ENCODE measurements at places on chromosomes 3 and 15.

DNA sequence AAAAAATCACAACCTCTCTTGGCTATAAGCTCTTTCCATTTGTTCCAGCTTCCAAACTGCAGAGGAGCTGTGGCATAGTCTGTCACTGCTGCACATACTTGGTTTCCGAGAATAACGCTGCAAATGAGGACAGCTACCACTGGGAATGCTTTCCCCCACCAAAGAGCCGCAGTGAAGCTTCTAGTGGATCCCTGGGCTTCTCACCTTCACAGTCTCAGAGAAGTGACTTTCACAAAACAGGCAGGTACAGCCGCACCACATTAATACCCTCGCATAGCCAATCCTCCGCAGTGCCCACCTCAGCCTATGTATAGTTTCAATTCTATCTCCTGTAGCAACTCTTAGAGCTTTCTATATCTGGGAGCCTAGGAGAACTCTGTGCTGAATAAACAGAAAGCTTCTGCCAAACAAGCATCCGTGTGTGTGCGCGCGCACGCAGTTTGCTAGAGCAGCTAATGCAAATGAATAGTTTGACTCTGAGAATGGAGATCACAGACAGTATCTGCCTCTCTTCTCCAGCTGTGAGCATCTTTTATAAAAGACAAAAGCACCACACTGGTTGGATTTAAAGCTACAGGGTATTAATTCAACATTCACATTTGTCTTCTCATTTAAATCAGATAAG lies 81.9 kb upstream of the PLXND1 start:
- H3K4me1 ChIP-seq = peaks cover 17% of the 10 kb centered on the region
- peak; percentile 56 for DNase-seq
- H3K27ac ChIP-seq = peak overlapping the region; percentile 89
- H3K4me3 ChIP-seq = peak overlapping the region; percentile 30
- no peaks in the 10 kb centered on the region for H3K27me3 ChIP-seq

GRCh38 chr3:183517607-183518006 lies 37.9 kb downstream of the KLHL6 start:
- no peaks in the 10 kb centered on the region for H3K4me1 ChIP-seq
- H3K27me3 ChIP-seq = no peaks in the 10 kb centered on the region
- no peaks in the 10 kb centered on the region for H3K36me3 ChIP-seq

GRCh38 chr15:48458876-48459275 lies 127.6 kb downstream of the DUT start:
- no peak for DNase-seq
- no peaks in the 10 kb centered on the region for H3K27me3 ChIP-seq
- H3K27ac ChIP-seq = no peak overlapping the region
- no peaks in the 10 kb centered on the region for H3K4me1 ChIP-seq
- no peaks in the 10 kb centered on the region for H3K36me3 ChIP-seq
- no peak overlapping the region for H3K4me3 ChIP-seq

DNA sequence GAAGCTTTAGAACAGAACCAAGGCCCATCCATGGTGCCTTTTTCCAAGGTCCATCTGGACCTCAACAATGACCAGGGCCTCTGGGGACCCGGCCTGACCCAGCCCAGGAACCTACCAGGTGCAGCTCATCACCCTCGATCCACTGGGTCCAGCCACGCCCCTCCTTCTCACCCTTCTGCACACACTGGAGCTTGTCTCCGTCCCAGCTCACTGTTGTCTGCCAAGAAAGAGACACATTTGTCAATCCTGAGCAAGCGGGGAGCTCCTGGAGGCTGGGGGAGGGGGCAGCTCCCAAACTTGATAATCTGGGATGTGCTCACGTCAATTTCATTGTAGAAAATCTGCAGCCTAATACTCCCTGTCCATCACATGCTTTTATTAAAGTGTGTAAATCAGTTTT lies 21.2 kb downstream of the RBP1 start:
- H3K4me1 ChIP-seq = no peaks in the 10 kb centered on the region
- no peak for DNase-seq
- no peaks in the 10 kb centered on the region for H3K36me3 ChIP-seq
- H3K27ac ChIP-seq = no peak overlapping the region
- H3K27me3 ChIP-seq = no peaks in the 10 kb centered on the region
- H3K4me3 ChIP-seq = no peak overlapping the region

GRCh38 chr3:46508850-46509591 lies 11.2 kb downstream of the RTP3 start:
- H3K4me3 ChIP-seq = no peak overlapping the region
- H3K4me1 ChIP-seq = no peaks in the 10 kb centered on the region
- H3K27ac ChIP-seq = no peak overlapping the region
- H3K27me3 ChIP-seq = no peaks in the 10 kb centered on the region
- H3K36me3 ChIP-seq = peaks cover 3% of the 10 kb centered on the region

DNA sequence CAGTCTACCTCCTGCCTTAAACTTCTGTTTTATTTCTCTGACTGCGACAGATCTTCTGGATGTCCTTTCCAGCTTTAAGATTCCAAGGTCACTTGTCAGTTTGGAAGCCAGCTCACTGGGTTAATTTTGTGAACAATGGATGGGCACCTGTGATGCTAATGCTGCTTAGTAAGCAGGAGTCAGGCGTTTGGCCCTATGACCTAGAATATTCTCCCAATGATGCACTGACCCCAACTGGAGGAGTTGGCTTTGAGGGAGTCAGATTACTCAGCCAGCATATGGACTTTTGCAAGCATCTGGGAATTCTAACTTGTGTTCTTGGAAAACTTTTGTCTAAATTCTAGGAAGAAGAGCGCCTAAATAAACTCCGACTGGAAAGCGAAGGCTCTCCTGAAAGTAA lies 28.1 kb downstream of the HACD3 start:
- no peak for DNase-seq
- no peak overlapping the region for H3K27ac ChIP-seq
- no peaks in the 10 kb centered on the region for H3K27me3 ChIP-seq
- H3K4me3 ChIP-seq = no peak overlapping the region

DNA sequence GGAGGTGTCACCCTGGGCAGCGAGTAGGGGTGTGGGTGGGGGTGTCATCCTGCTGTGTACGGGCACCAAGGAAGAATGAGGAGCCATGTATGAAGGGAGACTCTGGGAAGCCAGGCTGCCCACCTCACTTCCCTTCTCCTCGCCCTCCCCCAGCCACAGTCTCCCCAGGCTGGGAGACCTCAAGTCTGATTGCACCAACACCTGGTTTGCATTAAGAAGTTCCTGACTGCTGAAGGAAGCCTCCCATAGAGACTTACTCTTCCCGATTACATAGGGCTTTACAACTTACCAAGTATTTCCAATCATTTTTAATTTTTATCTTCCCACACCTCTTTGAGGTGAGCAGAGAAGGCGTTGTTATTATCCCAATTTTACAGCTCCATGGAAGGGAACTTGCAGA lies 29.5 kb upstream of the SMAD3 start:
- peaks cover 14% of the 10 kb centered on the region for H3K4me1 ChIP-seq
- DNase-seq = no peak
- no peak overlapping the region for H3K4me3 ChIP-seq
- no peaks in the 10 kb centered on the region for H3K36me3 ChIP-seq
- no peaks in the 10 kb centered on the region for H3K27me3 ChIP-seq
- H3K27ac ChIP-seq = no peak overlapping the region

GRCh38 chr3:60536420-60536819 lies 714.8 kb downstream of the FHIT start:
- H3K4me3 ChIP-seq = no peak overlapping the region
- no peaks in the 10 kb centered on the region for H3K4me1 ChIP-seq
- DNase-seq = no peak
- no peaks in the 10 kb centered on the region for H3K36me3 ChIP-seq
- no peak overlapping the region for H3K27ac ChIP-seq
- H3K27me3 ChIP-seq = no peaks in the 10 kb centered on the region

- no peaks in the 10 kb centered on the region for H3K27me3 ChIP-seq
- H3K4me1 ChIP-seq = no peaks in the 10 kb centered on the region
Observed at GRCh38 chr15:100036015-100036414, 302.8 kb upstream of the LYSMD4 start.

- H3K4me1 ChIP-seq = no peaks in the 10 kb centered on the region
- H3K27ac ChIP-seq = no peak overlapping the region
- H3K27me3 ChIP-seq = no peaks in the 10 kb centered on the region
- no peaks in the 10 kb centered on the region for H3K36me3 ChIP-seq
- no peak for DNase-seq
- no peak overlapping the region for H3K4me3 ChIP-seq
Observed at GRCh38 chr3:8743911-8744310, 10.3 kb downstream of the CAV3 start.

GRCh38 chr15:82933576-82933975 lies 18.9 kb downstream of the HOMER2 start:
- H3K36me3 ChIP-seq = no peaks in the 10 kb centered on the region
- H3K4me3 ChIP-seq = no peak overlapping the region
- no peak overlapping the region for H3K27ac ChIP-seq
- DNase-seq = no peak
- H3K4me1 ChIP-seq = peaks cover 4% of the 10 kb centered on the region
- H3K27me3 ChIP-seq = no peaks in the 10 kb centered on the region

DNA sequence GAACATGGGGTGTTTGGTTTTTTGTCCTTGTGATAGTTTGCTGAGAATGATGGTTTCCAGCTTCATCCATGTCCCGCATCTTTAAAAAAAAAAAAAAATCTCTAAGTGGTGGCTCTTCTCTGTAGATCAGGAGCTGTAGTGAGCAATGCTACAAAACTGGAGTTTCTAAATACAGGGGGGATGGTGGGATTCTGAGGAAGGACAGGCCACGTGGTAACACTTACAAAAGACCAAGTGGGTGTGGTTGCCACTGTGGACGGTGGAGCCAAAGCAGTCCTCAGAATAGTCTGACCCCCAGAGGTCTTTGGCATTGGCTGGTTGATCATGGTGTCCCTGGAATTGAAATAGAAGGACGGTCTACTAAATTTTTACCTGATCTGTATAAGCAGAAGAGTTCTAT lies 7.7 kb downstream of the CCRL2 start:
- no peaks in the 10 kb centered on the region for H3K36me3 ChIP-seq
- no peak overlapping the region for H3K27ac ChIP-seq
- no peaks in the 10 kb centered on the region for H3K27me3 ChIP-seq
- H3K4me3 ChIP-seq = no peak overlapping the region
- no peaks in the 10 kb centered on the region for H3K4me1 ChIP-seq

- no peaks in the 10 kb centered on the region for H3K4me1 ChIP-seq
- no peaks in the 10 kb centered on the region for H3K36me3 ChIP-seq
- H3K4me3 ChIP-seq = no peak overlapping the region
- H3K27me3 ChIP-seq = no peaks in the 10 kb centered on the region
- no peak overlapping the region for H3K27ac ChIP-seq
Observed at GRCh38 chr3:138307899-138308298, 21.8 kb downstream of the NME9 start.

GRCh38 chr3:170278627-170279026 lies 56.4 kb downstream of the PRKCI start:
- H3K4me3 ChIP-seq = no peak overlapping the region
- DNase-seq = no peak
- H3K27me3 ChIP-seq = no peaks in the 10 kb centered on the region
- H3K36me3 ChIP-seq = peaks cover 4% of the 10 kb centered on the region
- no peaks in the 10 kb centered on the region for H3K4me1 ChIP-seq

GRCh38 chr3:170991664-170992063 lies 34.9 kb downstream of the SLC2A2 start:
- H3K27ac ChIP-seq = no peak overlapping the region
- H3K4me3 ChIP-seq = no peak overlapping the region
- H3K36me3 ChIP-seq = no peaks in the 10 kb centered on the region
- H3K27me3 ChIP-seq = no peaks in the 10 kb centered on the region
- peaks cover 4% of the 10 kb centered on the region for H3K4me1 ChIP-seq

DNA sequence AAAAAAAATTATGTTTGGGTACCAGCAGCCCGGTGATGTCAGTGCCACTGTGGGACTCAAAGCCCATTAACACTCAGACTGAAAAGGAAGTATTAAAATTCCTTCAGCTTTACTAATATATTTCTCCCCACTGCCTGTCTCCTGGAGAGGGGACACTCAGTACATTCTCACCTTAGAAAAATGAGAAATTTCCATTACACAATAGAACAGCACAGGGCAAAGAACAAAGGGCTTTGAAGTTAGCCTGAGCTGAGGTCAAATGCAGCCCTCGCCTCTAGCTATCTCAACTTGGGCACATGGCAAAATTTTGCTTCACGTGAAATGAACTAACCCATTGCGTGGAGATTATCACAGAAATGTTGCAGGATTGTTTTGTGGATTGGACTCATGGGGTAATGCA lies 80.8 kb downstream of the RARB start:
- H3K4me3 ChIP-seq = no peak overlapping the region
- no peaks in the 10 kb centered on the region for H3K36me3 ChIP-seq
- peaks cover 3% of the 10 kb centered on the region for H3K4me1 ChIP-seq
- H3K27ac ChIP-seq = no peak overlapping the region

DNA sequence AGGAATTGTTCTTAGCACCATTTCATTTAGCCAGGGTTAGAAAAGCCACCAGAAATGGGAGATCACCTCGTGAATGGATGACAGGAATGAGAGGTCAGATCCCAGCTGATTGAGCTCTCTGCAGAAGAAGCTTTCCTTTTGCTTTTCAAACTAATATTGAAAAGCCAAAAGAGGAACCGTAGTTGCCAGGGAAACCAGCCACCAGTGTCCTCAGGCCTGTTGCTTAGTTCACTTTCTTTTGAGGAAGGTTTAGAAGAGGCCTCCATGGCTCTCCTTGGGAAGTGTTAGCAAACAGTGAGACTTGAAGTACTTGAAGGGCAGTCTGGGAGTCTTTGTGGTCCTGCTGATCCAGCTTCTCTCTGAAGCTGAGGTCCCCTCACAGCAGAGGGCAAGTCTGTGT lies 7.4 kb upstream of the CCK start:
- DNase-seq = no peak
- no peak overlapping the region for H3K27ac ChIP-seq
- peaks cover 2% of the 10 kb centered on the region for H3K27me3 ChIP-seq
- no peaks in the 10 kb centered on the region for H3K4me1 ChIP-seq
- no peak overlapping the region for H3K4me3 ChIP-seq
- no peaks in the 10 kb centered on the region for H3K36me3 ChIP-seq

DNA sequence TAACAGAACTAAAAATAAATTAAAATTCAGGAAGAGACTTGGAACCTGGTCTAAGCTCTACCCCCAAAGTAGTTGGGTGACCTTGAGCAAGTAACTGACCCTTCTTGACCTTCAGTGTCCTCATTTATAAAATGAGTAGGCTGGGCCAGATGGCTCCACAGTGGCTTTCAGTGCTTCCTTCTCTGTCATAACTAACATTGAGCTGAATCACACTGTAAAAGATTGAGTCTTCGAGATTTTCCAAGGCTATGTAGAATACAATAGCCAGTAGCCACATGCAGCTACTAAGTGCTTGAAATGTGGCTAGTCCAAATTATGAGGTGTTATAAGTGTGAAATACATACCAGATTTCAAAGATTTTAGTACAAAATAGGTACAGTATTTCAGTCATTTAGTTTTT lies 313.3 kb downstream of the MECOM start:
- DNase-seq = no peak
- no peak overlapping the region for H3K27ac ChIP-seq
- H3K36me3 ChIP-seq = no peaks in the 10 kb centered on the region
- H3K4me3 ChIP-seq = no peak overlapping the region

GRCh38 chr3:72590732-72591221 lies 257.5 kb downstream of the SHQ1 start:
- H3K4me3 ChIP-seq = no peak overlapping the region
- H3K27ac ChIP-seq = peak overlapping the region; percentile 70
- H3K36me3 ChIP-seq = no peaks in the 10 kb centered on the region
- no peaks in the 10 kb centered on the region for H3K27me3 ChIP-seq
- DNase-seq = peak; percentile 50

DNA sequence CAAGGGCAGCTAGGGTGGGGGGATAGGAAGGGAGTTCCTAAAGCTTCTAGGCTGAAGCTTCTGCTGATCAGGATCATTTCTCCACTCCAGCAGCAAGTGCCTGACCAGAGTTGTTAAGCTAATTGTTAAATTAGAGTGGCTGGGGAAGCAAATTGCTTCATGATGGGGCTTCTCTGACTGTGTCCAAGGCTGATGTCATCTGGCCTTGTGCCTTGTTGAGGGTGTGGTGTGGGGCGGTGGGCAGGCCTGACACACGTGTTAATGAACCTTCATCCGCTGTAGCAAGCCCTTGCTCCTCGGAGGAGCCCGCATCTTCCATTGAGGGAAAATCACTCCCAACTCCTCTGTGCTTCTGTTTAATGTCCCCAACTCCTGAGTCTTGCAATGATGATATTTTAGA lies 84.3 kb upstream of the ROPN1 start:
- no peaks in the 10 kb centered on the region for H3K27me3 ChIP-seq
- no peak for DNase-seq
- H3K4me1 ChIP-seq = no peaks in the 10 kb centered on the region
